ENCODE measurements at places on chromosomes 2 and 18.
A peak's percentile ranks its signal among the peaks of the same experiment; 100 is the strongest.

- DNase-seq, result no peak
Measured at GRCh38 chr2:233462826-233463470, 103.6 kb downstream of the USP40 start.

DNA sequence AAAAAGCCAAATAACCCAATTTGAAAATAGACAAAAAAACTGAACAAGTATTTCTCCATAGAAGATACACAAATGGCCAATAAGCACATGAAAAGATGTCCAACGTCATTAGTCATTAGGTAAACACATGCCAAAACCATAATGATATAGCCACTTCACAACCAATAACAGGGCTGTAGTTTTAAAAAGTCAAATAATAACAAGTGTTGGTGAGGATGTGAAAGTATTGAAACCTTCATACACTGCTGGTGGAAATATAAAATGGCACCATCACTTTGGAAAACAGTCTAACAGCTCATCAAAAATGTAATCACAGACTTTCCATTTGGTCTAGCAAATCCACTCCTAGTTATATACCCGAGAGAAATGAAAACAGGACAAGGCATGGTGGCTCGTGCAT, 144.2 kb upstream of the CYP1B1 start:
- no peak for DNase-seq

DNA sequence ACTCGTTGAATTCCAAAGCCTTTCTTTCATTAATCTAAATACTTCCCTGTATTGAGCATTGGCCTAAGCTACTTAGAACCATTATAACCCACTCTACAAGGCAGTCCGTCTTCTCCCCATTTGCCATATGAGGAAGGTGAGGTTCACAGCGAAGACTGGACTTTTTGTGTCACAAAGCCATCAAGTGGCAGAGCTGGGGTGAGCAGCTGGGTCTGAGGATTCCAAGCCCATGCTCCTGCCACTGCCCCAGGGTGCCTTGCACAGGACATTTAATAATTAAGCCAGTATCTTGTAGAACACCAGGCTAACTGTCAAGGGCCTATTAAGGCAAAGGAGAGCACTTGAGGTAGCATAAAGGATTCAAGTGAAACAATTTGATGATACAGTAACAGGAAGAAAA, 68.8 kb upstream of the ZNF397 start:
- no peak for DNase-seq

DNA sequence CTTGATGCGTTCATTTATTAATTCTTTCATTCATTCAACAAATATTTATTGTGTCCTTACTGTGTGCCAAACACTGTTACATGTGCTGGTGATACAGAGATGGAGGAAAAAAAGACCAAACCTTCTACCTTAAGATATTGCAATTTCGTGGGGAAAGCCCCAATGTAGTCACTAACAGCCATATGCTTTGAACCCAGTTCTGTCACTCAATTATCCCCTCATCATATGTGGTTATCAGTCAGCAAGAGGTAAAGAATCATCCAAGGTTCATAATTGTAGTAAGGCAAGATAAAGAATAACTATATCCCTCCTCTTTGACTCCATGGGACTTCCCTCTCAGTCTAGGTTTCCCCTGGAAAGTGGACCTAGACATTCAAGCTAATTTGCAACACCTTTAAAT, 1185.6 kb upstream of the CELF4 start:
- DNase-seq, result no peak

DNA sequence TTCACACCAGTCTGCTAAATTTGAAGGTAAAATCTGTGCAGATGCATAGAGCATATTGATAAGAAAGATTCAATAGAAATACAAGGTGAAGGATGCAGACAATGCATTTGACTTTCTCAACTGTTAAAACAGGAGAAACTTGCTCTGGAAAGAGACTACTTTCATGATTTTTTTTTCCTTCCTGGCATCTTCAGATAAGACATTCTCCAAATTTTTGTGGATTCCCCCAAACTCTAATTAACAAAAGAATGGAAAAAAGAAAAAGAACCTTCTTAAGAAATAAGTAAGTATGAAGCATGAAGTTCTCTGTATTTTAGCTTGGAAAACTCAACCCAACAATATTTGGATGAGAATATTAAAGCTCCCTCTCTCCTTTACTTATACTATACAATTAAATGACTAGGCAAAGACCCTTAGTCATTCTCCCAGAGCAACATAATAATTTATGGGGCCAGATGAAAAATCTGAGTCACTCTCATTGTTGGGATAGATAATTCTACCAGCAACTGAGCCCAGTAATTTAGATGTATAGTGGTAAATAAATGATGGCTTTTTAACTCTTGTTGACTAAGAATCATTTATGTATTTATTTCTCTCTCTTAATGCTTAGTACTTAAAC, 298.7 kb upstream of the COL3A1 start:
- DNase-seq, result no peak

DNA sequence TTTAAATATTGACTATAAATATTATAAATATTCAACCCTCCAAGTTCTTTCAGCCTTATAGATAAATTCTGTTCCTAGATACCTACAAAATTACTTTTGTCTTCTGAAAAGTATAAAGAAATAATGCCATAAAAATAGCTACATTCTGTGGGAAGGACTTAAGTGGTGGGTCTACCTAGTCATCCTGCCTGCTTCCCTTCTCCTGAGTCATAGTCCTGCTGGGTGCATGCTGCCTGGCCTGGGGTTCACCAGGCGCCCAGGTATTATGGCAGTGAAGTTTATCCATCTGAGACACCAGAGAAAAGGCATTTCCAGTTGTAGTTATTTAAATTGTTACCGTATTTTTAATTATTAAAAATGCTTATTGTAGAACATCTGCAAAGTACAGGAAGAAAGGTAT, 167.5 kb downstream of the SLC39A10 start:
- DNase-seq, result no peak

DNA sequence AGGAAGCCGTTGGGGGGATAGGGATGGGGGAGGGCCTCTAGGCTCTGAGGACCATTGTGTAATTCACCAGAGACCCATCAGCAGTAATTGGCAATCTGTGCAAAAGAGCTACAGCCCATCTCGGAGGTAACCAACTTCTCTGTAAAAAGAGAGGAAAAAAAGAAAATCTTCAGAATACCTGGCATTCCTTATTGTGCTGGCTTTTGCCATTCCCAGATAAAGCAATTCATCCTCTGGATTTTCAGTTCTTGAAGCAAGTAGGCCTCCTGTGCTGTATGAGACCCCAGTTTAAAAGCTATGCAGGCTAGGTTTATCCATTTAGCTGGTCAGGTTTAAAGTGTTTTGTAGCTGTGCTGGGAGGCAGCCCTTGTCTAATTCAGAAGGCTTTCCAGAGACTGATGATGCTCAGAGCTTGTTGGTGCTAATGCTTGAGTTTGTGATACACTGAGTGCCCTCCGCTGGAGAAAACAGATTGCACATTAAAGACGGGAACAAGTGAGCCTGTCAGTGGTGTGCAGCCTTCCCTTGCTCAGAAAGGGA, at the start of gene LRRTM4:
Gene LRRTM4 (minus strand): TSS at position 446 of the 540 bp plus-strand sequence.
- DNase-seq, result no peak

DNA sequence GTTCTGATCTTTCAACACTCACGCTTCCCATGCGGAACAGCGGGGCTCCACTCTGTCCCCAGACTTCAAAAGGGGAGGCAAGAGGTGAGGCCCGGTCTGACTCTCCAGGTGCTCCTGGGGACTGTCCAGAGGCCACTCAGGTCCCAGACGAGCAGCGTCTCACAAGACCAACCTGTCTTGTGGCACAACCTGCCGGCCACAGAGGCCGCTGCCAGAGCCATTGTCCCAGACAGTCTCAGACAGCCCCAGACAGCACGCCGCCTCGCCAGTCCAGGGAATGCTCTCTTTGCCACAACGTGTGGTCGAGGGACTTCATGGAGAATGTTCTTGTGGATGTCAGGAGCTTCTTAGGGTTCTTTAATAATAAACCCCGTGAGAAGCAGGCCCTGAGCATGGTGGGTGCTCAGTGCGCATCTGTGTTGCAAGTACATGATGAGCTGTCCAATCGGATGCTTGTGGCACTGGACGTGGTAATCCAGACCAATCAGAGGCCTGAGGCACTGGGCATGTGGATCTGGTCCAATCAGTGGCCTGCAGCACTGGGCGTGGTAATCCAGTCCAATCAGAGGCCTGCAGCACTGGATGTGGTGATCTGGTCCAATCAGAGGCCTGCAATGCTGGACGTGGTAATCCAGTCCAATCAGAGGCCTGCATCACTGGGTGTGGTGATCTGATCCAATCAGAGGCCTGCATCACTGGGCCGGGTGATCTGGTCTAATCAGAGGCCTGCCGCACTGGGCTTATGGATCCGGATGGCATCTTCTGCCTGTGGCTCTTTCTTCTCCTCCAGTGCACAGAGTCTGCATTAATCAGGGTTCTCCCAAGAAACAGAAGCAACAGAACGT, 76.4 kb downstream of the TMEM18 start:
- no peak for DNase-seq

GRCh38 chr2:175855794-175856453, 146.1 kb downstream of the LNPK start:
- no peak for DNase-seq

DNA sequence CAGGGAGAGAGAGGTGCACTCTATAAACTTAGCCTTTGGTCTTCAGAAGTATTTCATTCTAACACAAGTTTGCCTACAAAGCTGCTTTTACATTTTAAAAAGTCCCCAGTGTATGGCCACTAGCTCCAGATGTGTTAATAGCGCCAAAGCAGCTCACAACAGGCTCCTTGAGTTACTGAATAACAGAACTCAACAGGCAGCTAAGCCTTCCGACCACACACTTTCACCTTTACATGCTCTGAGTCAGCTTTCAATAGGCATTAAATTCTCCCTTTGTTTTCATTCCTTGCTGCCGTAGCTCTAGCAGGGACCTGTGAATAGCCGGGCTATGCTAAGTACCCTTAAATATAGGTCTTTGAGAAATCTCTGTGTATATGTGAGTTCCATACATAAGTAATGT, 262.8 kb upstream of the PARD3B start:
- DNase-seq, result no peak

- DNase-seq, result no peak
Measured at GRCh38 chr2:219457784-219458369, 23.2 kb downstream of the SPEG start.

GRCh38 chr2:42888321-42889245, 96.2 kb upstream of the HAAO start:
- DNase-seq, result no peak

DNA sequence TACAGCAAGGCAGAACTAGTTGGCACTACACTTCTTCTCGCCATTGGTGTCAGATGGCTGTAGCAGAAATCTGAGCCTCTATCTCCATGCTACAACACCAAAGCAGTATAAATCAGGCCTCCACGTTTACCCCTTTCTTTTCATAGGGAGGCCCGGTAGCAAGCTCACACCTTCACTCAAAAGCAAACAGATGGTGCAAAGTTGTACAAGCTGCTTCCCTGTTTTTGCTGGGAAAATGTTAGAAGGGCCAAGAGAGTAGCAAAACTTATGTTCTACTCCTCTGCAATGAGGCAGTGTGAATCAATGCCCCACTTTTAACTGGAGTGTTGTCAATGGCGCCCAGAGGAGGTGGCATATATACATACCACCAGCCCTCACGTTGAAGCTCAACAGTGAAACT, 369.6 kb upstream of the NRXN1 start:
- DNase-seq, result no peak

DNA sequence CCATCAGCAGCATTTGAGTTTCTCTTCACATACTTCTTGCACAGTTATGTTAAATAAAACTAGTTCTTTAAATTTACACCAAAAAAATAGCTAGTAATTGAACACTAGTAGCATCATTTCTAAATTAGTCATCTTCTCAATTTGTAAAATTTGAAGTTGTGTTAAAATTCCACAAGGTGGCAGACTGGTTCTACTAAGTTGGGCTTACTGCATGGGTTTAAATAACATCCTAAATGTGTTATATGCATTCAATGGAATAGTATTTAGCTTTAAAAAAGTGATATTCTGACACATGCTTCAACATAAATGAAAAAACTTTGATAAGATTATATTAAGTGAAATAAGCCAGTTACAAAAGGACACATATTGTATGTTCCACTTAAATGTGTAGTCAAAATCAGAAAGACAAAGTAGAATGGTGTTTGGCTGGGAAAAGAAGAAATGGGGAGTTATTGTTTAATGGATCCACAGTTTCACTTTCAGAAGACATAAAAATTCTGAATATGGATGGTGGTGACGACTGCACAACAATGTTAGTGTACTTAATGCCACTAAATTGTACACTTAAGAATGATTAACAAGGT, 28.7 kb upstream of the RPRD1A start:
- DNase-seq, result peak; percentile 25

DNA sequence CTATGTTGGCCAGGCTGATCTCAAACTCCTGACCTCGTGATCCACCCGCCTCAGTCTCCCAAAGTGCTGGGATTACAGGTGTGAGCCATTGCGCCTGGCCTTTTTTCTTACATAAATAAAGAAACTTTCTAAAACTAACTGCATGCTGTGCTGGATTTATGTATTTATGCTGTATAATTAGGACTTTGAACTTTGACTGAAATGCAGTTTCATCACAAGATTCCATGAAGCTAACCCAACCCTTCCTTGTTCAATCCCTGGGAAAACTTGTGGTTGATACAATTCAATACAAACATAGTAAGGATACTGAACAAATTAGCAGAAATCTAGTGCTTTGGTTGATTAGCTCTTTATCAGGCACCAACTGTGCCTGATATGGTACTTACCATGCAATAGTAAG, 20.9 kb upstream of the SLC35F5 start:
- DNase-seq, result no peak

GRCh38 chr2:133660510-133660909, 92.2 kb upstream of the NCKAP5 start:
- DNase-seq, result no peak

GRCh38 chr2:129912871-129913694, 66.4 kb upstream of the RAB6C start:
- DNase-seq, result no peak

DNA sequence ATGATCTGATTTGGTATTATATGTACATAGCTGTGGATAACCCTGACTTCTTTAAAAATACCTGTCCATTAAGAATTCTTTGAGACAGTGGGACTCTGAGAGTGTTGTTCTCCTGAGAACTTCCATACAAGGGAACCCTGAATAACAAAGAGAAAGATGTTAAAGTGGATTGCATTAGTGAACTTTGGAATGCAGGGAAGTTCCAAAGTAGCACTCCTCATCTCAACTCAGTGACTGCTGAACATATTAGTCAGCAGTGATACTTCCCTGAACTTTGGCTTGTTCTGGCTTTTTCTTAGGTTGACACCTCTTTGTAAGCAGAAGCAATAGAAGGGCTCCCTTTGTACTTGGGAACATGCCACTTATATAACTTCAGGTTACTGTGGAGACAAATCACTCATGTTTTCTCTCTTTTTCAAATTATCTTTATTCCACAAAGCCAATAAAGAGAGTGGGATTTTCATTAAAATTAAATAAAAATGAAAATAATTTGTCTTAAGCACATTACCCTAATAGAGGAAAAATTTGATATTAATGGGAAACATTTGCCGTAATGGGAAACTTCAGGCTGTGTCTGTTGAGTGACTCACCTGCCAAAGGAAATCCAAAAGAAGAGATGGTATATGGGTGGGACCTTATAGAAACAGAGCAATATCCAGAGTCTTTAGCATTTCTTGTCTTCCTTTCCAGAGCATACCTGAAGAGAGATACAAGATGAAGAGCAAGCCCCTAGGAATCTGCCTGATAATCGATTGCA, 33.3 kb downstream of the CFLAR start:
- no peak for DNase-seq

Measured in HL-60 (cell line).